ENCODE measurements at places on chromosomes 13 and 19.
A peak's percentile ranks its signal among the peaks of the same experiment; 100 is the strongest.

- peak; percentile 41 for DNase-seq
Measured at GRCh38 chr19:38513762-38514167, 80.3 kb downstream of the RYR1 start.

- peak; percentile 73 for DNase-seq
Measured at GRCh38 chr19:17079710-17080439, 4.3 kb downstream of the MYO9B start.

- no peak for DNase-seq
Measured at GRCh38 chr19:58355215-58355796, 2.0 kb upstream of the A1BG start.

DNA sequence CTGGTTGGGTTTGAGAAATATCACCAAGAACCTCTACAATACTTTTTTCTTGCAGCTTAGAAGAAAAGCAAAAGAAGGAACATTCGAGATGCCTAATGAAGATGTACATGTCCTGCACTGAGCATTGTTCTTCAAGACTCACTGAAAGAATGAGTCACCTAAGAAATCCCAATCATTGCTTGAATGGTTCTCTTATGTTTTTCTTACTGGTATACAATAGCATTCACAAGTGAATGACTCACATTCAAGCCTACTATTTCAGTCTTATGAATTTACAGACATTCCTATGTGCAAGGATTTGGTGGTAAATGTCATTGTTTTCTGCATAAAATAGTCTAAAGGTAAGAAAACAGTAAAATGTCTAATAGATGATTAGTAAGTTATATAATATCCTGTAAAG lies 594.6 kb downstream of the PCDH9 start:
- no peak for DNase-seq
